Panc1 (cell line): ENCODE measurements at places on chromosomes 13 and 19. TPM values are rescaled to one million over a fixed set of nuclear protein-coding genes. Genes with fewer than 3 reads are reported as not detected.

DNA sequence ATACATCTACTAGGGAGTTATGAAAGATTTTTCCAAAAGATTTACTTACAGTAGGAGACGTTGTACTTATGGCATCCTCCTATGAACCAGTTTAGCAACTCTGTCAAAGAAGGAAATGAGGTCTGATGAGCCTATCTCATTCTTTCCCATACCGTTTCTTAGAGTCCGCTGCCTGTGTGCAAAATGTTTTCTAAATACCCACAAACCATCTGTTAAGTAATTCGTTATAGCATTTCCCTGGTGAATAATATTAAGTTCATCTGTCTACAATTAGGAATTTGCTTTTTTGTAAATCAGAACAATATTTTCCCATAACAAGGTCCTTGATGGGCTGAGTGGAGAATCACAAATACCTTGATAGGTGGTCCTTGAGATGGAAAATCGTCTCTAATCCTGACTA, 178.8 kb upstream of the TMTC4 start:
- DNase-seq: no peak
- no peak overlapping the region for H3K27ac ChIP-seq
- no peaks in the 10 kb centered on the region for H3K4me1 ChIP-seq
- H3K4me3 ChIP-seq: no peak overlapping the region
- H3K36me3 ChIP-seq: no peaks in the 10 kb centered on the region

Gene PNMA8A
- not detected for total RNA-seq

Gene ONECUT3
- total RNA-seq: 16.5 TPM

Gene ZNF415
- not detected for total RNA-seq

Gene CDKN2D
- total RNA-seq: 7.3 TPM

DNA sequence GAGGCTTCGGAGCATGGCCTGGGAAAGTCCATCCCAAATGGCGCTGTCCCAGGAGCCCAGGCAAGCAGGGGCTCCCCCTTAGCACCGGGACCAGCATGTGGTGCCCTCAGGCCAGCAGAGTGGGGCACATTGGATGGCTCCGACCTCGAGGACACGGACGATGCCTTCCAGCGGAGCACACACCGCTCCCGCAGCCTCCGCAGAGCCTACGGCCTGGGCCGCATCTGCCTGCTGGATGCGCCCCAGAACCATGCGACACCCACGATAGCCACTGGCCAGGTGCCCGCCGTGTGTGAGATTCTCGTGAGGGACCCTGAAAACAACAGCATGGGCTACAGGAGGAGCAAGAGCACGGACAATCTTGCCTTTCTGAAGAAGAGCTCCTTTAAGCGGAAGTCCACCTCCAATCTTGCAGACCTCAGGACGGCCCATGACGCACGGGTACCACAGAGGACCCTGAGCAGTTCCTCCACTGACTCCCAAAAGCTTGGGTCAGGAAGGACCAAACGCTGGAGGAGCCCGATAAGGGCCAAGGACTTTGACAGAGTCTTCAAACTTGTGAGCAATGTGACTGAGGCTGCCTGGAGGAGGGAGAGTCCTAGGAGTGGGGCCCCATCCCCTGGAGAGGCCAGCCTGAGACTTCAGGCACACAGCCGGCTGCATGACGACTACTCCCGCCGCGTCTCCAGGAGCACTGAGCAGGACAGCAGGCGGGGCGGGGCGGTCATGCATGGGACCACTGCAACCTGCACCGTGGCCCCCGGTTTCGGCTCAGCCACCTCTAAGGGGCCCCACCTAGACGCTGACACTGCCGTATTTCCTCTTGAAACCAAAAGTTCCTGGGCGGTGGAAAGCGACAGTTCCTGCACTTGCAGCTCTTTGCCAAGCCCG, 63.1 kb downstream of the SPATA13 start:
- H3K27ac ChIP-seq: no peak overlapping the region
- H3K36me3 ChIP-seq: no peaks in the 10 kb centered on the region
- DNase-seq: no peak
